ENCODE measurements at places on chromosomes 6 and 20.

- no peak for DNase-seq
These were observed 27.2 kb upstream of the FKBP1A start for GRCh38 chr20:1420066-1420465.

GRCh38 chr20:50903353-50904051, 27.7 kb downstream of the ADNP start:
- no peak for DNase-seq

GRCh38 chr6:129672341-129672682, 37.7 kb downstream of the ARHGAP18 start:
- DNase-seq: no peak

DNA sequence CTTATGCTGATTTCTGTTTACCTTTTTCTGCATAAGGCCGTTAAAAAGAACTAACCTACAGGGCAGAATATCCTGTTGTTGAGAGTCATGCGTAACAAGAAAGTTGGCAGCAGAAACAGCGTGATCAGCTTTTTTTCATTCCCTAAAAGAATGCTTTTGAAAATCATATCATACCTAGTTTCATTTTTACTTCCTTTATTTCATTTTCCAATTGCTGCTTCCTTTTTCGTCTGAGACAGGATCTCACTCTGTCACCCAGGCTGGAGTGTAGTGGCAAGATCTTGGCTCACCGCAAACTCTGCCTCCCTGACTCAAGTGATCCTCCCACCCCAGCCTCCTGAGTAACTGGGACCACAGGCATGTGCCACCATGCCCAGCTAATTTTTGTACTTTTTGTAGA, 4.1 kb downstream of the CALHM6 start:
- no peak for DNase-seq

DNA sequence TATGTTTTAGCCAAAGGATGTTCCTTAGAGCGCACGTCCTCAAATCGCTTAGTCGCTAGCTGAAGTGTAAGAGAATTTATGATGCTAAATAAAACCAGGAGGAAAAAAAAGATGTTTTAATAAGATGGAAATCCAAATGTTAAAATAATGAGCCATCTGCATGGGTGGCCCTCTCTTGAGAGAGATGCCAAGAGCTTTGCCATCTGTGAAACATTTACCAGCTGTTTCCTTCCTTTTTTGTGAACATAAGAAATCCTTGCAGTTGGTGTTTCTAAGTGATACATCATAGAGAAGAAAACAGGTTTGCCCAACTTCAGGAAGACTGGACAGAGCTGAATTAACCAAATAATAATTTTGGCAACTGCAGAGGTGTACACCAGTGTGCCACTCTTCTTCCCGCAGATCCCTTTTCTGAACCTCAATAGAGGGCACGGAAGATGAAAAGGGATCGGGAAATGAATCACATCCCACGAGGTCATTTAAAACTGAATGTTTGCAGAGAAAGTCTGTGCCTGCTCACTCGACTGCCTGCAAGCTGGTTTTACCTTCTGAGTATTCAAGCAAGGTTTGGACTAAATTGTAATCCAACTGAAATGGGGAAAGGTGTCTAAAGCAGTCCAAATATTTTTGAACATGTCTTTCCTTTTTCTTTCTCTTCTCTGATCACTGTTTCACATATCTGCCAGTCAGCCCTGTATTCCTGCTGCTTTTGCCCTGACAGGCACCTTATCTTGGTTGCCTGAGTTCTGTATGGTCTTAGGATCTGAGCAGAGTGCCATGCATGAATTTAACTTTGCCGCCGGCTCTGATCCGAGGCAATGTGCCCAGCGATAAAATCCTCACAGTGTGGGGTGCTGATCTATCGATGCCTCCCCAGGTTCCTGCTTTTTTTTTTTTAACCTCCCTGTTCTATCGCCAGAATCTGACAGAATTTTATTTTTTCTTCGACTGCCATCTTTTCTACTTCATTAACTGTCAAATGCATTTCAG, 35.5 kb upstream of the TSHZ2 start:
- no peak for DNase-seq

DNA sequence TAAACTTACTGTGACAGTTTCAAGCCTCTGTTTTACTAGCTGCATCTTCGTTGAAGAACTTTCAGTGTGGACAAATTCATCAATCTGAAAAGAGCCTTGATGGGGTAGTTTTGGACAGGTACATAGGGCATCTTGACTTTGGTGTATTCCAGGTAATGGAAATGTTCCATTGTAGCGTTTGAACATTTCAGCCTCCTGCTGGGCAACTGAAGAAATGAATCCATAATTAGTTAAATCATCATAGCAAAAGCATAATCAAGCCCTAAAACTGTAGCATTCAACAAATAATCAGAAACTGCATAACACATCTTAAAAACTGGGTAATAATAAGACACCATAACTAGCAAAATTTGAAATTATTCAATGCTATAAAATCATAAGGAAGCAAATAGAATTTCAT, 86.2 kb downstream of the AHI1 start:
- no peak for DNase-seq

DNA sequence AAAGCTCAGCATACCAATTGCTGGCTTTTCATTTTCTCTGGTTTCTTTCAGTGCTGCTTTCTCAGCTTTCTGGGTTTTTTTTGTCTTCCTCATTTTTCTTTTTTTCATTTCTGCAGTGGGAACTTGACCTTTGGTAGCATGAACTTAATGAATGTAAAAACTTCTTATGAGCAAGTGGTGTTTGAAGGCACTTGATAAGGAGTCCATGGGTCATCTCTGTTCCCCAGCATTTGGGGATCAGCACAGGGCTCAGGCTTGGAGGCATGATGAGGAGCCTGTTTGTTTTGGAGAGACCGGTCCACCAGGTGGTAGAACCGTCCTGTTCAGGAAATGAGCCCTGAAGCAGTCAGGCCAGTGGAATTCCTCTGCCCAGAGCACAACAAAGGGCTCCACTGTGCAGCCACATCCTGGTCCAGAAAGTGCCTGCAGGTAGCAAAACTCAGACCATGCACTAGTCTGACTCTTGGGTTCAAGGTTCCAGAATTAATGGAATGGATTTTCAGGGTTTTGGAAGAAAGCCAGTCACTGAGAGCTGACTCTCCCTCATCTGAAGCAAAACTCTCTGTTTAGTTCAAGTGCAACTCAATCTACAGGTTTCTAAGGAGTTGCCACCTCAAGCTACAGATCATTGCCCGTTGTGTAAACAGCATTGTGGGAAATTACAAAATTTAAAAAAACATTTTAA, 52.3 kb upstream of the ADGRF1 start:
- no peak for DNase-seq

DNA sequence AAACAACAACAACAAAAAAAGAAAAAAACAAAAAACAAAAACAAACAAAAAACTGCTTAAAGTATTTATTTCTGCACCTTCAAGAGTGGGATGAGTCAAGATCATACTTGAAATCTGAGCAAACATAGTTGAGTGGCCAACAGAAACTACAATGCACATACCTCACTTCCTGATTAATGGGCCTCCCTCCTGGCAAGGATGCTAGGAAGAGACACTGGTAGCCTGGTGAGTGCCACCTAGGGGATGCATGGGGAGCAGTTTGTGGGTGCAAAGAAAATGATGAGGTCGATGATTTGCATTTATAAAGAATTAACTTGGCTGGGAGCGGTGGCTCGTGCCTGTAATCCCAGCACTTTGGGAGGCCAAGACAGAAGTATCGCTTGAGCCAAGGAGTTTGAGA, 808.1 kb downstream of the MAFB start:
- no peak for DNase-seq

DNA sequence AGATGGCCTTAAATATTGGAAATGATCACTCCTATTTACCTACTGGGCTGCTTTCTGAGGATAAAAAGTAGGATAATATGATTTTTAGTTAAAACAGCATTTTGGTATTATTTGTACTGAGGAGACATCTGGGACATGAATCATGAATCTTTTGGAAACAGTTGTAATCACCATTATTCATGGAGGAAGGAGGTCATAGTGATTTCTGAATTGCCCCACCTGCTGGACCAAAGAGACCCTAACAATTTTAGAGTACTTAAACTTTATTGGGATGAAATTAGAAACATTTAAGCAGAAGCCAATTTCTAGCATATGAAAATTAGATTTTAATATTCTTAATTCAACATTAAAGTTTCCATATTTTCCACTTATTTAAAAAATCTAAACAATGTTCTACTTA, 108.4 kb upstream of the SIM1 start:
- no peak for DNase-seq

GRCh38 chr6:161480421-161481155, 206.7 kb upstream of the AGPAT4 start:
- no peak for DNase-seq

DNA sequence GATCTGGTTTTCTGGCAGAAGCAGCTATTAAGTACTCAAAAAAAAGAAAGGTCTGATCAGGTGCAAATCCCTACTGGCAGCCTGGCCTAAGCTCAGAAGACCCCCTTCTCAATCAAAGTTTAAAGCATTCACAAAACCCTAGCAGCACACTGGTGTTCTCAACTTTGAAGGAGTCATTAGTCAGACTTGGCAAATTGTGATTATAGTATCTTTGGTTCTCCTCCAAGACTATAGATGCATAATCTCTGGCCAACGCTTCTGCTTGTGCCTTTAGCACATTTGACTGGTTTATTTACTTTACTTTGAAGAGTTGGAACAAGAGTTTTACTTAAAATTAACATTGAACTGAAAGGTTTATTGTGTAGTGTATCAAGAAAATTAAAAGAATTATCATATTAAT, 248.9 kb downstream of the PTPRK start:
- DNase-seq: no peak

DNA sequence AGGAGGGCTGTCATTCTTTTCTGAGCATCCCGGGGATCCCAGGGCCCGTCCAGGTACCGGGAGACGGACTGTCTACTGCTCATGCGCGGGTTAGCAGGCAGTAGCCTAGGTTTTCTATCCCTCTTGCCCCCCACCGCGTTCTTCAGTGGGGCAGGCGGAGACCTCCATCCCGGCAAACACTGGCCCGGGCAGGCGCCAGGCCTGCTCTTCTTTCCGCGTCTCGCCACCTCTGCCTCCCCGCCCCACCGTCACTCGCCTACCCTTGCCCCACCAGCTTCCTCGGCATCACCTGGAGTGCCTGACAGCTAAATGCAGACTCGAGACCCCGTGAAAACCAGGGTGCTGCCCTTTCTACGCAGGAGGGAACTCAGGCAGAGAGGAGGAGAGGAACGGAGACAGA, 1937.7 kb upstream of the DEFB115 start:
- no peak for DNase-seq

- no peak for DNase-seq
These were observed 102.6 kb downstream of the LAMP5 start for GRCh38 chr20:9616833-9617461.

GRCh38 chr6:140736231-140736630, 1361.8 kb upstream of the CITED2 start:
- no peak for DNase-seq

DNA sequence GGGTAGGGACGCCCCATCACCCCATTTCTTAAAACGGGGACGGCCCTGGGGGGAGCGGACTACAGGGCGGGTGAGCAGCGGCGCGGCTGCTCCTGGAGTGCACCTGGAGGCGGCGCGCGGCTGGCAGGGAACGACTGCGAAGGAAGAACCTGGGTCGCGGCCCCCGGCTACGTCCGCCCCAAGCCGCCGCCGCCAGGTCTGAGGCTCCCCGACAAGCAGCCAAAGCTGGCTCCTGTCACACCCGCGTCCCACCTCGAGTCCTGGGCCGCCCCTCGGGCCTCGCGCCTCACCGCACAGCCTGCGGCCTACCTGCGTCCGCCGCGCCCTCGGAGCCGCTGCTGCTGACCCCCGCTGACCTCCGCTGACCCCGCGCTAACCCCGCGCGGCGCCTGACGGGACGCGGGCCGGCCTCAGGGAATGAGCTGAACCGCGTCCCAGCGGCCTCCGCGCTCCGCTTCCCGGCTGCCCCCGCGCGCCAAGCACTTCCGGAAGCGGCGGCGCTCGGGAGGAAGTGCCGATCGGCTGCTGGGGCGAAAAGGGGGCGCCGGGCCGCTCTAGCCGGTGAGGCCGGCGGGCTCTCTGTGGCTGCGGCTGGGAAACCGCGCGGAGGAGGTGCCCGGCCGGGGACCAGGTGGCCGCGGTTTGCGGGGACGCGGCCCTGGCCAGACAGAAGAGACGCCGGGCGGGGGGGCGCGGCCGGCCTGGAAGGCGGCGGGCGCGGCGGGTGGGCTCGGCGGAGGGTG, at the start of the genes ARFRP1 and ZGPAT:
Gene ARFRP1, minus strand, starts transcription at position 419 of the 743 bp plus-strand sequence. CDS start 885 bp downstream, outside the sequence.
Gene ZGPAT, plus strand, starts transcription at position 482 of the 743 bp plus-strand sequence. CDS start 542 bp downstream, outside the sequence.
- DNase-seq: peak; percentile 79

DNA sequence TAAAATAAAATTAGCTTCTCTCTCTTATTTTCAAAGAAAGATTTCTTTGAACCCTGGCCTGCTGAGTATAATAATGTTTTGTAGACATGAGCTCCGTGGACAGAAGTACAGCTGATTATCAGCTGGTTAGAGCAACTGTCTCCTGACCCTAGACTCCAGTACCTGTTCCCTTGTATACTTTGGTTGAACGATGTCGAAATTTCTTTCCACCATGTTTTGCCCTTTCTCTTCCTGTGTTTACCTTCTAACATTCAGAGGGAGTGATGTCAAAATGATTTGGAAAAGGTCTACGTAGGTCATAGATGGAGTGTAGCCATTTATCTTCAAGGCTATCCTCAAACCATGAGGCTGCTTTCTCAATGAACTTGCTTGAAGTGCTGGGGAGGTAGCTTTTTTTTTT, 16.8 kb upstream of the ADTRP start:
- DNase-seq: no peak

- DNase-seq: no peak
These were observed 165.4 kb upstream of the CITED2 start for GRCh38 chr6:139539852-139540251.

DNA sequence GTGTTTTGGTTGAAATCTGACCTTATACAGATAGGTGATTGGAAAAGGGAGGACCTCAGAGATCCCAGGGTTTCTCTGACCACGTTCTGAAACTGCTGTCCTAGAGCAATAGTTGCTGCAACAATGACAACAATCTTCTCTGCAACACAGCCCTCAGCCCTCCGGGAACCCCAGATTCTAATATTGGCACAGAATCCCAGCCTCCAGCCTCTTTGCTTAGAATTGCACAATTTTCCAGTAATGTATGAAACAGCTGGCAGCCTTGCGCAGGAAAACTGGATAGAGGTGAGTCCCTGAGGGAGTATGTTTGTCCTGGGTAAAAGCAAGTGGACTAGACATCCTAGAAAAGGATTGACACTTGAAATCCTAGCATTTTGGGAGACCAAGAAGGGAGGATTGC, 30.4 kb upstream of the PNRC1 start:
- DNase-seq: no peak

DNA sequence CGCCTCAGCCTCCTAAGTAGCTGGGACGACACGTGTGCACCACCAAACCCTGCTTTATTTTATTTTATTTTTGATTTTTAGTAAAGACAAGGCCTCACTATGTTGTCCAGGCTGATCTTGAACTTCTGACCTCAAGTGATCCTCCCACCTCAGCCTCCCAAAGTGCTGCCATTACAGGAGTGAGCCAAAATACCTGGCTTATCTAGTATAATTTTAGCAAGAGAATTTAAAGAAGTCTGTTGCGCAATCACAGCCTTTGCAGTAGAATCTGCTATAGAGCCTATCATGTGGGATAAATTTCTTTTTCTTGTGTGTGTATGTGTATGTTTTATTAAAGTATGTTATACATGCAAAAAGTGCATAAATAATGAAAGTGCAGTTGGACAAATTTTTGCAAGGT, 92.1 kb upstream of the ANKEF1 start:
- no peak for DNase-seq

- DNase-seq: peak; percentile 73
These were observed 70.0 kb upstream of the CD2AP start for GRCh38 chr6:47407300-47408281.

- DNase-seq: no peak
These were observed 4.8 kb downstream of the TGM6 start for GRCh38 chr20:2385496-2385895.

Measured in DMS79 (cell line).